ENCODE measurements at places on chromosomes 4 and X.
A peak's percentile ranks its signal among the peaks of the same experiment; 100 is the strongest.

DNA sequence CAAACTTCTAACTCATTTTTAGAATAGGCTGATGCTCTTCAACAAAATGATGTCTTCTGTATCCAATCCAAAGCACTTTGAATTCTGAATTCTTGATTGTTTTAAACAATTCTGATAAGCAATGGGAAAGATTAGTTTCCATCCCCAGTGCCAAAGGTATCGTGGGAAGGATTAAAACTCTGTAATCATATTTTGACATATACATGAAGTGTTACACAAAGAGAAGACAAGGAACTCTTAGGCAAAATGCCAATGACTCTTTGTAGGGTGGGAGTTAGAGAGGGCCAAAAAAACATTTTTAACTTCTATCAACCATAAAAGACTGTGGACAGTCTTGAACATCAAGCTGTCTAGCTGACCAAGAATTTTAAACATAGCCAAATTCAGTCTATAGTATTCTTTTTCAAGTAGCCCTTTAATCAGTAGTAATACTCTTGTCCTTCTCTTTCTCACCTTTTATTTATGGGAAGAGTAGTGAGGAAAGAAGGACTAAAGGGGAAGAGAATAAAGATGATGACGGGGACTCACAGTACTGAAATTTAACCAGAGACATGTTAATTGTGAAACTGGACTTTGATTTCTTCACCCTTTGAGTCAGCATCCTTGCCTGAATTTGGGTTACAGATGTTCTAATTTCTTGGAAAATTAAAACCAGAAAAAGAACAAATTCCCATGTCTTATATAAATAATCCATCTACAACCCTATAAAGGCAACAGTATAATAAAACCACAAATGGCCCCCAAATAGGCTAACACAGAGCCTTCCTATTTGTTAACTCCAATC, 51.8 kb upstream of the VEGFD start:
- DNase-seq, result no peak

- no peak for DNase-seq
These were observed 86.0 kb downstream of the SCD5 start for GRCh38 chr4:82712561-82712960.

DNA sequence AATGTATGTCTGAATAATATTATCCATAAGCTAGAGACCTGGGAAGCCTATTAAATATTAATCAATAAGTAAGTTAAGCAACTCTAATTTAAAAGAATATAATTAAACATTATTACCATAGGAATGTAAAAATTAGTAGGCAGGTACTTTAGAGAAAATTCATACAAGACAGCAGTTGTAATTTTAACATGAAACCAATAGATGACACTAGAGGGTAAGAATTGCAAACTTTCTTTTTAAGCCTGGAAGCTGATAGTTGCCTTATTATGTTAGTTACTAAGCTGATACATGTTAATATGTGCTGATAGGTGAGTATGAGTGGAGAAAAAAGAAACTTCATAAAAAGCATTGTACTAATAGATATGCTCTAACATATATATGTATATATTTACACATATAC, 1157.4 kb downstream of the FAM133A start:
- no peak for DNase-seq

DNA sequence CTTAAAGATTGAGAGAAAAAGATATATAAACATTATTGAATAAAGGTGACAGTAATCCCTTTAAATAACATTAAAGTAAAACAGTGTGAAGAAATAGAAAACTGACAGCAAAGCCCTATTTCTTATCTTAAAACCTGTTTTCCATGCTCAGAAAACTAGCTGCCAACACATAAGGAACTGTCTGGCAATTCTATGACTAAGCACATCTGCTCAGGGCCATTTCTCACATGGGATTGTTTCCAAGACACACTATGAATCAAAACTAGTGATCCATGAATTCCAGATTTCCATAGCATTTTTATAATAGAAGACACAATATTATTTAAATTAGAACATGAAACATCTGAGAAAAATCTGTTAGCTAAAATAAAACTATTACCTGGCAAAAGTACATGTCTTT, 113.4 kb downstream of the SCLT1 start:
- DNase-seq, result peak; percentile 70

DNA sequence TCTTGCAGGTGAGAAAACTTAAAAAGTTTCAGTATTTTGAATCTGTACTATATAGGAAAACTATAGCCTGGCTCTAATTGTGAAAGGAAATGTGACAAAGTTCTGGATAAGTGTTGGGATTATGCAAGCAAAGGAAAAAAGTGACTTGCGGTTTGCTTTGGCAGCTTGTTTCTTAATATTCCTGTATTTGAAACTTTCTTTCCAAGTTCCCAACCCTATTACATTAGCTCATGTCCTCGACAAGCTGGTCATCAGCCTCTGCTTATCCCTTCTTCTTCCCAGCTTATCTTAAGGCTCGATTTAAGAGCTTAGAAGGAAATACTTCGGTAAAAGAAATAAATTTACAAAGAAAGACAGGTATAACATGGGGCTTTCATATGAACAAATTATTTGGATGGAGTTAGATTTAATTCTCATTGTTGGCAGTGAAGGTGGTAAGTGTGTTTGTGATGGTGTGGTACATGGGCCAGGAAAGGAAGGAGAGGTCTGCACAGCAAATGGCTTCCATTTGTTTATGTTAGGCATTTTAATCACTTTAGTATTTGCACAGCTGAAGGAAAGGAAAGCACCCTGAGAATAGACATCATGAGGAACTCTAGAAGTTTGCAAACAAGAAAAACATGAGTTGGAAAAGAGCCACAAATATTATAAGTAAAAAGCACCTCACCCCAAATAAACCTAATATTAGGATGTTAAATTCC, 5.1 kb upstream of the MYOZ2 start:
- no peak for DNase-seq

- no peak for DNase-seq
These were observed 1.8 kb downstream of the IRAK1 start for GRCh38 chrX:154017766-154018517.

All from RCC 7860 (cell line).